CD4-positive, alpha-beta T cell treated with Interleukin-6 at 100 ng/mL for 8 hours (primary cell): ENCODE measurements at places on chromosomes 5 and 9.
A peak's percentile ranks its signal among the peaks of the same experiment; 100 is the strongest.

- DNase-seq, result no peak
Measured at GRCh38 chr5:132422720-132423437, 53.4 kb downstream of the SLC22A5 start.

GRCh38 chr5:146484714-146485391, 31.1 kb downstream of the GPR151 start:
- no peak for DNase-seq

- no peak for DNase-seq
Measured at GRCh38 chr9:130220352-130220751, 45.2 kb upstream of the HMCN2 start.

DNA sequence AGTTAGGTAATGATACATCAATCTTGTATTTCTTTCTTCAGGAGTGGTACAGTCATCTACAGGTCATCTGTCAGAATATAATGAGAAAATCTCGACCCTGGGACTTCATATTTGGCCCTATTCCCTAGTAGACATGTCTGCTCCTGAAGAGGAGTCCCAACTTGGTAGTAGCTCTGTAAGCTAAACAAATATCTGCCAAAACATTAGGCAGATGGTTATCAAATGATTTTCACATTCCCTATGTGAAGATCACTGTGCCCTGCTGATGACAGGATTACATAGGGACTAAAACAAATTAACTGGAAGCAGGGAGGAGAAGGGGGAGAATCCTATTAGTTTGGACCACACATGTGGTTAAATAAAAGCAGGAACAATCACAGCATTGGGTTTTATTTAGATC, 138.6 kb upstream of the NFIB start:
- DNase-seq, result no peak

GRCh38 chr5:143134900-143135299, 268.6 kb downstream of the NR3C1 start:
- DNase-seq, result no peak

- no peak for DNase-seq
Measured at GRCh38 chr5:6450319-6450833, 1.7 kb downstream of the UBE2QL1 start.

GRCh38 chr5:79535477-79536192, 21.7 kb upstream of the HOMER1 start:
- DNase-seq, result no peak

- no peak for DNase-seq
Measured at GRCh38 chr9:12802093-12802492, 27.3 kb downstream of the LURAP1L start.

- DNase-seq, result no peak
Measured at GRCh38 chr9:73575101-73576060, 423.7 kb downstream of the ANXA1 start.

- peak; percentile 60 for DNase-seq
Measured at GRCh38 chr5:73201547-73202513, 28.8 kb downstream of the TMEM174 start.

- DNase-seq, result no peak
Measured at GRCh38 chr9:132324425-132324824, 30.4 kb downstream of the SETX start.
